ENCODE measurements at places on chromosomes 3 and 15. TPM values are rescaled to one million over a fixed set of nuclear protein-coding genes. Genes with fewer than 3 reads are reported as not detected.
A peak's percentile ranks its signal among the peaks of the same experiment; 100 is the strongest.

The RNF7 gene
- 46.9 TPM for total RNA-seq

The GPR176 gene
- total RNA-seq: 97.2 TPM

The RARB gene
- 4.3 TPM for total RNA-seq

- DNase-seq: no peak
These were observed 92.4 kb upstream of the TSC22D2 start for GRCh38 chr3:150315721-150316120.

DNA sequence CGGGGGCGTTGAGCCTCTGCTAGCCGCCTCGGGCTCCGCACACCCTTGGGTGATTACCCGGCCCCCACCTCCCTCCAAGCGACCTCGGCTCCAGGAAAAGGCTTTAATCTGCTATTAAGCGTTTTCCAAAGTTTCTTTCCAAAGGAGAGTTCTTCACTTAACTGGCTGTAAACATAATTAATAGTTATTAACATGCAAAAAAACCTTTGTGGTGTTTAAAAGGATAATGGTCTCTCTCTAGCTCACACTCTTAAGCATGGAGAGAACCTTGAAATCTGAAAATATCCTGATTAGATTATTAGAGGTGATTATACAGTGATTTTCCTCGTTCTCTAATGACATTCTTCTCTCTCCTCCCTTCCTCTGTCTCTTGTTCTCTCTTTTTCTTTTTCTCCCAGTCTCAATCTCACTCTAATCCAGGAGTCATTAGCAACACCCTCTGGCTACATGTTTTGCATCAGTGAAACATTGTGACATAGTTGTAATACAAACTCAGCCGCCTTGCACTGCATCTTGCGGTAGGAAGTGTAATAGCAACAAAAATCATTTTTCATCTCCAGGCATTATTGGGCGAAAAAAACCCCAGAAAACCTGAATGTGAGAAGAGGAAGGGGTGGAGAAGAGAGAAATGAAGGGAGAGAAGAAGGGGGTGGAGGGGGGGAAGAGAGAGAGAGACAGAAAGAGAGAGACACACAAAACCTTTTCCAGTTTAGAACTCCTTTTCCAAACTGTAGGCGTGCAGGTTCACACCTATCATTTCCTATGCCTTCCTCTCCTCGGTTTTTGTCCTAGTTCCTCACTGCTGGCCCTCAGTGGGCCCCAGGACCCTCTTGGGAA is 24.4 kb downstream of the NR2F2 start:
- peak; percentile 88 for DNase-seq

- DNase-seq: peak; percentile 96
These were observed 303.9 kb upstream of the RASGRP1 start for GRCh38 chr15:38868326-38869114.

DNA sequence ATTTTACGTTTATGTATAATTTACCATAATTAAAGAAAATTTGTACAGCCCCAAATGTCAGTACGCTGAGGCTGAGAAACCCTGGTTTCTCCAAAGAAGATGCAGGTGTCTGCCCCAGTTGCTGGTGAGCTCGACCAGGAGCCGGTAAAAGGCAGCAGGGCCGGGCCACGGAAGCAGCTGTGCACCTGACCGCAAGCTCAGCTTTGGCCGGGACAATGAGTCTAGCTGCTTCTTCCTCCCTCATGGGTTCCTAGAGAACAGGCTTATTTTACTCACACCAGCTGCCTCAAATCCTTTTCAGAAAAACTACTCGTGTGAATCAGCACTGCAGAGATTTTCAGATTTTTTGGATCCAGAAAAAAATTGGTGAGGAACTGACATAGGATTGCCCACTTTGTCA is 18.0 kb upstream of the ZXDC start:
- no peak for DNase-seq

- peak; percentile 25 for DNase-seq
These were observed 125.0 kb upstream of the MEF2A start for GRCh38 chr15:99440551-99441443.

DNA sequence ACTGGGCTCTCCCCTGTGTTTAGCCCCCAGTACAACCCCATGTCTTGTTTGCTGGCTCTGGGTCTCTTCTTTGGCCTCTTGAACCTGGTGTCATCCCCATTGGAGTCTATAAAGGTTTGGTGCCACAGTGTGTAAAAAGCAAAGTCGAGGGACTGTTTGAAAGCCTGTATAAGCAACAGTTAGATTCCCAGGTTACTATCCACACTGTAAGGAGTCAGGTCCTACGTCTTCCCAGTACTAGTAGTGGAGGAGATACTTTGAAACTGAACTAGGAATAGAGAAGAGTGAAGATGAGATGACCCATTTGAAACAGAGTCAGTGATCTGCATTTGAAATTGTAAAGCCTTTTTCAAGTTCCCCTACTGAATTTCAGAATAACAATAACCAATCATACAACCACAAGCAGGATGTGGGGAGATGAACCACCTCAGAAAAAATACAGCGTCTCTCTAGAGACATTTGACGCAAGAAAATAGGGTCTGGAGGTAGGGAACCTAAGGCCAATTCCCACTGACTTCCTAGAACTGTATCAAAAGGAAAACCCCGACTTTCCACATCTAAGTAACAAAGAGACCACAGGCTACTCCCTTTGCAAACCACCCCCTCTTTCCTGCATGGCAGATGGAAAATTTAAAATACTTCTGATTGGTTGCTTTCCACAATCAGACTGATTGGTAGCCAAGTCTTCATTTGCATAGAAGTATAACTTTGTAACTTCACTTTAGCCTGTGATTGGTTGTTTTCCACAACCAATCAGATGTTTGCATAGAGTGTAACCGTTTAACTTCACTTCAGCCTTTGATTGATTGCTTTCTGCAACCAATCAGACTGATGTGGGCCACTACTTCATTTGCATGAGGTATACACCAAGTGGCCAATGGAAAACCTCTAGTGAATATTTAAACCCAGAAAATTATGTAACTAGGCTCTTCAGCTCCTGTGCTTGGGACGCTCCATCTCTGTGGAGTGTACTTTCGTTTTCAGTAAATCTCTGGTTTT is 49.9 kb upstream of the NEDD4 start:
- no peak for DNase-seq

DNA sequence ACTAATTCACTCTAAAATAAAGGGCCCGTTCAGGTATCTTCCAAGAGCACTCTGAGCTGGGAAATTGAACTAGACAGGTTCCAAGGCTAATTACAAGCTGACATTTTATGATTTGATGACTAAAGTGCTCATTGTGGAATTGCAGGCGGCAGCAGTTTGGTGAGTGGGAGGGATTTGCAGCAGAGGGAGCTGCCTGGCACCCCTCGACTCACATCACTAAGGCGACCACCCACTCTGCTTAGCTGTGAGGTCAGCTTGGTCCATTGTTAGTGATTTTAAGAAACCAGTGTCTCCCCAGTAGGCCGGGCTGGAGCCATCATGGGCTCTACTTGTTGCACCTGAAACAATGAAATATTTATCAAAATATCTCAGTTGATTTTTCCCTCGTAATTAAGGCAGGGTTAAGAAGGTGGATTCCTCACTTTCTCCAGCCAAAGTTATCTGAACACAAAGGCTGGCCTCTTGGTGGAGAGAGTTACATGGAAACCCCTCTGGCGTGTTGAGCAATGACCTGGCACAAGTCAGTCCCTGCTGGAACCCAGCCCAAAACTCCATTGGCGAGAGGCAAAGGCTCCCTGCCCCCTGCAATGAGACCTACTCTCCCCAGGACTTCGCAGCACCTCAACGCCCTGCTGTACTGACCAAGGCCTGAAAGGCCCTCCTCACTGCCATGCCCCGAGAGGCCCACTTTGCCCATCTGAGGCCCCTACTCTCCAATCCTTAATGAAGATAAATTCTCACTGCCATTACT is 65.0 kb upstream of the ATP2B2 start:
- DNase-seq: no peak

- no peak for DNase-seq
These were observed 25.0 kb upstream of the BCL6 start for GRCh38 chr3:187770224-187770623.

DNA sequence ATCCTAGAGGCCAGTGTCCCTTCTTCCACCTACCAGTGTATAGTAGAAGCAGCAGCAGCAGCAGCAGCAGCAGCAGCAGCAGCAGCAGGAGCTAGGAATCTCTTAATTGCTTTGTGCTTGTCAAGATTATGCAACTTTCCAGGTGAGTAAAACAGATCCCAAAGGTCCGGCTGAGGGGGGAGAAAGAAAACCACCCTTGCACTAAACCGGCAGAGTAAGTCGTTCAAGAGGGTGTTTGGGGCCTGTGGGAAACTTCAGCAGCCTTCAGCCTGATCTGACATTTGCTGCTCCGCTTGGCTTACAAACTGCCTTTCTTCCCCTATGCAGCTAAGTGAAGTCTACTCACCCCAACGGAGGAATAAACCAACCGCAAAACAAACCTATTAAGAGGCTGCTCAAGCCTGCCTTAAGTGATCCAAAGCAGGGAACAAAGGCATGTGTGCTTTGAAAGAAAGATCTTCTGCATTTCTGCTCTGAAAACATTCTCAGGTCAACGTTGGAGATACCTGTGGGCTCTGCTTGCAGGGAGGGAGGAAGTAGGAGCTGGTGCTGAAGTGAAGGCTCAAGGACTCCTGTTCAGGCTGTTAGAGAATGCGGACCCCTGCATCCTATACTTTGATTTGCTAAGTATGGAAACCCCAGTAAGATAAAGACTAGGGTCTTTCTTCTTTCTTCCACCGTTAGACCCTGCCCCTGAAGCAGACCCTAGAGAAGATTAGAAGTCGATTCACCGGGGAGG is 35.7 kb upstream of the DLG1 start:
- peak; percentile 79 for DNase-seq

DNA sequence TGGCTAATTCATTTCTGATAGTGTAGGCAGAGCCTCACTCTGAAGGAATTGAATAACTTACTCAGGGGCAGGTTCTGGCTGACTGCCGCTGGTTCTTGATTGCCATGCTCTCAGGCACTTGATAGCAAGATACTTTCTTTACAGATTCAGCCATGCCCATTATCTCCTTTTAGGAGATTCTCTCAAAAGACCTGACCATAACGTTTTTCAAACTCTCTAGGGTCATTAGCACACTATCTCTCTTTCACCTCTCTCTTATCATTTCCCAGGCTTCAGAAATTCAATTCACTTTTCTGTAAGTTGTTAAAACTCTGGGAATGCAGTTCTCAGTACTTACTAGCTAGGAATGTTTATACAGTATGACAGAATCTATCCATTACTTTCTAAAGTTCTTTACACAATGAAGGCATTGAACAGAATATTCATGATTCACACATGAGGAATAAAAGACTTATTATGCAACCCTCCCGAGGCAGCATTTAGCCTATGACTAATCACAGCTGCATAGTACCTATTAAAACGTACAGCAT is 850.3 kb upstream of the CADM2 start:
- DNase-seq: peak; percentile 56

GRCh38 chr3:65130782-65131181 is 443.0 kb upstream of the ADAMTS9 start:
- peak; percentile 65 for DNase-seq

Data from renal cortical epithelial cell (primary cell).